ENCODE measurements at places on chromosomes 13 and 19. TPM values are rescaled to one million over a fixed set of nuclear protein-coding genes. Genes with fewer than 3 reads are reported as not detected.
A peak's percentile ranks its signal among the peaks of the same experiment; 100 is the strongest.

DNA sequence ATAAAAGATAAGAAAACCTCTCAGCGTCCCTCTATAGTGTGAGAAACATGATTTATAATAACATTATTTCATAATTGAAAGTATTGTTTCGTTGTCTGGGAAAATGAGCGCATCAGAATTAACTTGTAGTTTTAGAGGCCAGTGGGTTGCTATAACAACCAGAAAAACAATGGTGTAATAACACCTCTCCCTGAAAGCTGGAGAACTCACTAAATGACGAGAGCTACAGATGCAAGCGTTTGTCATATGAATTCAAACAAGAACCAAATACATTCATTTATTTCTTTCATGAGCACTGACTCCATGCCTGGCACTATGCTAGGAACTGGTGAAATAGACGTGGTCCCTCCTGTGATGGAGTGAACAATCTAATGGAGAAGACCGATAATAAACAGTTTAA, 16.3 kb downstream of the KBTBD7 start:
- no peak for DNase-seq
- no peaks in the 10 kb centered on the region for H3K27me3 ChIP-seq
- H3K4me1 ChIP-seq: peaks cover 6% of the 10 kb centered on the region

DNA sequence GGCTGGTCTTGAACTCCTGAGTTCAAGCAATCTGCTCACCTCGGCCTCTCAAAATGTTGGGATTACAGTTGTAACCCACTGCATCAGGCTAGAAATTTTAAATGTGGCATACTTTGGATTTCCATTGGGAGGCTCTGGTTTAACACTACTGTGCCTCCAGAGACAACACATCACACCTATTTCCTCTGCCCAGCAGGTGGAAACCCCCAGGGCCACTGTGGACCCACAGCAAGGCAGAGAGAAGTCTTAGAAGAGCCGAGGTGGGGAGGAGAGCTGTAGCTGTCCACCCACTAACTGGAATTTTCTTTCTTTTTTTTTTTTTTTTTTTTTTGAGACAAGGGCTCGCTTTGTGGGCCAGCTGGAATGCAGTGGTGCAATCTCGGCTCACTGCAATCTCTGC, 39.4 kb downstream of the IER2 start:
- no peak for DNase-seq
- H3K36me3 ChIP-seq: no peaks in the 10 kb centered on the region
- H3K4me1 ChIP-seq: peaks cover 13% of the 10 kb centered on the region

DNA sequence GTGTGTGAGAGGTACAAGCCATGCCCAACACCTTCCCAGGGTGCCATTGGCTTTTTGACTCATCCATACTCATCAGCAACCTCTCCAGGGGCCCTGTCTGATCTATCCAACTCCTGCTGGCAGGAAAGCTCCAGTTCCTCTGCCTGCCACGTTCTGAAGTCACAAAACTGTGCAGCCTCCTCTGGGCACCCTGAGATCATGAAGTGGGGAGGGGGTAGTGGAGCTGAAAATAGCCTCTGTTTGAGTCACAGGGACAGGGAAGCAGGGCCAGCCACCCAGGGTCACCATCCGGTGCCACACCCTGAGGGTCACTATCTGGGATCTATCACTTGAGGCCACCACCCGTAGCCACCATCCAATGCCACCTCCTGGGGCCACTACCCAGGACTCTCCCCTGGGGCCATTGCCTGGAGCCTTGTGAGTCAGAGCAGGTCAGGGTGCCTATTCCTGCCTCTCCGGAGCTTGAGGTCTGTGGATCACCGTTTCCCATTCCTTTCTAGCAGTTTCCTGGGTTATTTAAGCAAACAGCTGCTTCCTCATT, 172.1 kb downstream of the NUFIP1 start:
- H3K27ac ChIP-seq: no peak overlapping the region
- no peaks in the 10 kb centered on the region for H3K27me3 ChIP-seq

- H3K27me3 ChIP-seq: no peaks in the 10 kb centered on the region
- peak; percentile 75 for DNase-seq
- H3K27ac ChIP-seq: no peak overlapping the region
- H3K36me3 ChIP-seq: no peaks in the 10 kb centered on the region
- no peak overlapping the region for H3K4me3 ChIP-seq
These were observed 1124.9 kb downstream of the EFNB2 start for GRCh38 chr13:105410602-105411001.

DNA sequence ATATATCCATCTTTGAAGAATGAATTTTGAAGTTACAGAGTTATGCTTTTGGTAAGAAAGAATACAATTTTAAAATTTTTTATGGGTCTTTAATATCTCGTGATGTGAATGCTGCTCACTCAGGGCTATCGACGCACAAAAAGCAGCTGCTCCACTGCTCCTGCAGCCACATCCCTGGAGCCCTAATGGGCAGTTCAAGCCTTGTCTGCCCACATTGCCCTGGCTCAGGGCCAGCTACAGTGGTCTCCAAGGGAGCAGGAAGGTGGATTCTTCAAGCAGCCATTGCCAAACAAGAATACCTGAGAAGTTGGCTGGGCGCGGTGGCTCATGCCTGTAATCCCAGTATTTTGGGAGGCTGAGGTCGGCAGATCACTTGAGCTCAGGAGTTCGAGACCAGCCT, 85.8 kb downstream of the IPO5 start:
- DNase-seq: no peak
- H3K27ac ChIP-seq: no peak overlapping the region
- H3K27me3 ChIP-seq: no peaks in the 10 kb centered on the region
- H3K4me3 ChIP-seq: no peak overlapping the region

DNA sequence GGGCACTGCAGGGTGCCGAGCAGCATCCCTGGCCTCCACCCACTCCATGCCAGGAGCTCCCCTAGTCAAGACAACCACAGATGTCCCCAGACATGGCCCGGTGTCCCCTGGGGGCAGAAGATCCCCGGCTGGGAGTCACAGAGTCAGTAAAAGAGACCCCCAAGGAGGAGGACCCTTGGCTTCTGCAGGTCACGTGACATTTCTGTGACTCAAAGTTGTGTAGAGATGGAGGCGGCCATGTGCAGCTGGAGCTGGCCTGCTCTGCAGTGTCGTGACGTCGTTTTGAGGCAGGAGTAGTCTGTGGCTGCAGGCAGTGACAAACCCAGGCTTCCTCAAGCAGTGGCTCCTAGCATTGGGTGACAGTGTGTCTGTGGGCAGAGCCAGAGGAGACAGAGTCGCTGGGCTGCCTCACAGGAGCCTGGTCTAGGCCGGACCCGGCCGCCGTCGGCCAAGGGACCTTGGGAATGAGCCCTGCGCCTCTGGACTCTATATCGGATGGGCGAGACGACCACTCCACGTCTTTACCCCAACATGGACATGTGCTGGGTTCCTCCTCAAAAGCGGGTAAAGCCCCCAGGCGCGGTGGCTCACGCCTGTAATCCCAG, 7.7 kb upstream of the DIRAS1 start:
- H3K27ac ChIP-seq: no peak overlapping the region
- no peak overlapping the region for H3K4me3 ChIP-seq
- no peaks in the 10 kb centered on the region for H3K4me1 ChIP-seq
- H3K27me3 ChIP-seq: no peaks in the 10 kb centered on the region
- H3K36me3 ChIP-seq: peaks cover 28% of the 10 kb centered on the region

ZNF536 gene
- total RNA-seq: 2.4 TPM

CGB3 gene
- not detected for total RNA-seq

Measured in spleen (tissue), 13 donors.